Thymus (tissue), 14 donors: ENCODE measurements at places on chromosomes 7 and 10.

DNA sequence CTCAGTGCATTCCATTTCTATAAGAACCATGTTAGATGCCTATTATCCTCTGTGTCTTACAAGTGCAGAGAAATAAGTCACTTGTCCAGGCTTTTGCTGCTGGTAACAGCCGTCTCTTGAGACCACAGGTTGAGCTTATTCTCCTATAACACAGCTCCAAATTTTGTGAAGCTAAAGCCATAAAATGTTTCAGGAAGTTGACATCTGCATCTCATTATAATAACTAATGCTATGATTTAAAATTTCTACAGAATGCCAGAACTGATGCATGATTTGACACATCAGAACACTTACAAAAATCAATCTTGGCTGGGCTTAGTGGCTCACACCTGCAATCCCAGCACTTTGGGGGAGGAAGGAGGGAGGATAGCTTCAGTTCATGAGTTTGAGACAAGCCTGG, 986.9 kb downstream of the TYW1 start:
- DNase-seq = no peak

GRCh38 chr7:155660059-155660757, 15.7 kb downstream of the RBM33 start:
- no peak for DNase-seq

- no peak for DNase-seq
These were observed 76.1 kb downstream of the DGKB start for GRCh38 chr7:14826426-14826825.

GRCh38 chr10:60359066-60359465, 30.6 kb downstream of the ANK3 start:
- DNase-seq = no peak

GRCh38 chr7:48078470-48078869, 10.6 kb upstream of the UPP1 start:
- no peak for DNase-seq

GRCh38 chr10:71888623-71889387, 37.8 kb upstream of the PSAP start:
- peak; percentile 64 for DNase-seq

DNA sequence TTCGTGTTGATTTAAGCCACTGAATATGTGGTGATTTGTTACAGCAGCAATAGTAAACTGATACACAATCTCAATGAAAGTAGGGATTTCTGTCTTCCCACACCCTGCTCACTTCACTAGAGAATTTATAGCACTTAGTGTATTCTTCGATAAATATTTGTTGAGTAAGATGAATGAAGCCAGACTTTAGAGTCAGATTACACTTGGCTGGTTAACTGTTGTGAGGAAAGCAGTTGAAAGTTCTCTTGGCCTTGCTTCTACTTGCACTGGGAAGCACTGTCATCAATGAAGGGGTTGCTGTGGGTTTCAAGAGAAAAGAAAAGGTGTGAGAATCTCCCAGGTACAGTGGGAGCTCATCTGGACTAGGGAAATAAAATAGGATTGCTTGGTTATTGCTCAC, 82.1 kb upstream of the IGFBP3 start:
- no peak for DNase-seq
